ENCODE measurements at places on chromosomes 7 and 10.

GRCh38 chr7:18336626-18337025 is 158.9 kb upstream of the HDAC9 start:
- DNase-seq = no peak

GRCh38 chr7:73735528-73735905 is 3.1 kb downstream of the ABHD11 start:
- no peak for DNase-seq

DNA sequence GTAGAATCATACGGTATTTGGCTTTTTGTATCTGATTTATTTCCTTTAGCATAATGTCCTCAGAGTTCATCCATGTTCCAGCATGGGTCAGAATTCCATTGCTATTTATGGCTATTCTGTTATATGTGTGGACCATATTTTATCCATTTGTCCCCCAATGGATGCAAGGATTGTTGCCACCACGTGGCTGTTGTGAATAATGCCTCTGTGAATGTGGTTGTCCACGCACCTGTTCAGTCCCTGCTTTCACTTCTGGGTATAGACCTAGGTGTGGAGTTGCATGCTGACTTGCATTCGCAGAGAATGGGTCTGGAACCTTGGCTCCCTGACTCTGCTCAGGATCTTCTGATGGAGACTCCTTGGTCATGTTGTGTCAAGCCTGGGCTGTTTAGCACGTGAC is 199.9 kb downstream of the CAMK1D start:
- no peak for DNase-seq

DNA sequence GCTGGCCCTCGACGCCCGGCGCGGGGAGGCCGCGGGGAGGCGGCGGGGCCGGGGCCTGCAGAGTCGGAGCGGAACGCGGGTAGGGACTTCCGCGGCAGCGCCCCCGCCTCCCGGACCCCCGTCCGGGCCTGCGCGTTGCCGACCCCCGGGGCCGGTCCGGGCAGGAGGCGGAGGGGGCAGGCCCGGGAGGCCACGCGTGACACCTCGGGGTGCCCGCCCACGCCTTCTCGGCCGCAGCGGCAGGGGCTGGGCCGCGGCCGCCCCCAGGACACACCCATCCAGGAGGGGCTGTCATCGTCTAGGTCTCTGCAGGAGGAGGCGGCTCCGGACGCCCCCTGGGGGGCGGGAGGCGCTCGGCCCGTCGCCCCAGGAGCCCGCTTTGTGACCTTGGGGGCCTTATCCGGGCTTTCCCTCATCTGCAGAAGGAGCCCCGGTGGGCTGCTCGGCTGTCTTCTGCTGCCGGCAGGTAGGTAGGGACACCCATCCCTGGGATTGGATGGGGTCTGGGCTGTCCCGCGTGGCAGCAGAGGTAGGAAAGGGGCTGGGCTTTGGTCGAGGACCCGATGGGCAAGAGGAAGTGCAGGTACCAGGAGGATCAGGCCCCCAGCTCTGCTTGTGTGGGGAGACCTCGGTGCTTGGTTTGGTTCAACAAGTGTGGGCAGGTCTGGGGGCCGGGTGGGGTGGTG is 569 bp downstream of the ZNF316 start:
- no peak for DNase-seq

GRCh38 chr10:69465457-69466157 is 14.3 kb downstream of the TSPAN15 start:
- no peak for DNase-seq

- no peak for DNase-seq
Measured at GRCh38 chr10:96665306-96665705, 55.0 kb downstream of the PIK3AP1 start.

DNA sequence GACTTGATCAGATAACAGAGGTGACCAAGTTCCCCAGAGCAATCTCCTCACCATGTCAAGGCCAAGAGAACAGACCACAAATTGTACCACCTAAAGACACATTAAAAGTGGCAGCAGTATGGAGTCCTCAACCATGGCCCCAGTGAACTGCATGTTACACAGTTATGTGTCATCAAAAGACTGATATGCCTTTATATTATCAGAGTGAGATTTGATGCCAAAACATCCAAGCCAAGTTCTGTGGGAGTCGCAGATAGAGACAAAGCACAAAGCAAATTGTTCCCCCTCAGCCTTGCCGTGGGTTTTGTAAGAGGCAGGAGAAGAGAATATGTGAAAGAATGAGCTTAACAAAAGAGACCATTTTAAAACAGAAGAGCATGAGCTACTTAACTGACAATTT is 39.2 kb upstream of the TES start:
- no peak for DNase-seq

DNA sequence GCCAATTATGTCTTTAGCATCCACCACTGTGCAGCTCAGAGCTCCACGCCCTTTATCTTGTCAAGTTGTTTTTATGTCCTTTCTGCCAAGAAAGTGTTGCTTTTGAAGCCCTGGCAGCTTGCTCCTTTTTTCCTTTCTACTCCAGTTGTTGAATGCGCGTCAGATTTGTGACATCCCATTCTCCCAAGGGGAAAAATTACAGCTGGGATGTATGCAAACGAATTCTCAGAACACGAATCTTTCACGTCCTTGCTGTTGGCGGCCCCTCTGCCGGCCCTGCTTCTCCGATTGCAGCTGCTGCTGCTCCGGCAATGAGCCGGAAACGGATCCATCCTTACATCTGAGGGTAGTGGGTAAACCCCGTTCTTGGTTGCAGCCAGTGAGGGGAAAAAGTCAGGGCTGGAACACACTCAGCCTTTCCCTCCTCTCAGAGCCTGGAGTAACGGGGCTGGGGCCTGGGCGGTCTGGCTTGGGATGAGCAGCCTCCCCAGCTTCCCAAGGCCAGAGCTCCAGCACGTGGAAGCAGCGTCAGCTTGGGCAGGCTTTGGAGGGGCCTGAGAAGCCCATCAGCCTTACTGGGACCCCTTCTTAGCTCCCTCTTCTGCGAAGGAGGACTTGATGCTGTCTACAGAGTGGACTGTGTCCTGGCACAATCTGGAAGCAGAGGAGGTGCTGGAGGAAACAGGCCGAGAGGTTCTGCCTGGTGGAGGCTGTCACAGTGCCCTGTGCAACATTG is 79.0 kb upstream of the CHST15 start:
- no peak for DNase-seq

GRCh38 chr10:122419876-122420623 is 34.4 kb upstream of the ARMS2 start:
- DNase-seq = peak; percentile 87

- DNase-seq = no peak
Measured at GRCh38 chr10:124453960-124454610, 4.2 kb upstream of the NKX1-2 start.

DNA sequence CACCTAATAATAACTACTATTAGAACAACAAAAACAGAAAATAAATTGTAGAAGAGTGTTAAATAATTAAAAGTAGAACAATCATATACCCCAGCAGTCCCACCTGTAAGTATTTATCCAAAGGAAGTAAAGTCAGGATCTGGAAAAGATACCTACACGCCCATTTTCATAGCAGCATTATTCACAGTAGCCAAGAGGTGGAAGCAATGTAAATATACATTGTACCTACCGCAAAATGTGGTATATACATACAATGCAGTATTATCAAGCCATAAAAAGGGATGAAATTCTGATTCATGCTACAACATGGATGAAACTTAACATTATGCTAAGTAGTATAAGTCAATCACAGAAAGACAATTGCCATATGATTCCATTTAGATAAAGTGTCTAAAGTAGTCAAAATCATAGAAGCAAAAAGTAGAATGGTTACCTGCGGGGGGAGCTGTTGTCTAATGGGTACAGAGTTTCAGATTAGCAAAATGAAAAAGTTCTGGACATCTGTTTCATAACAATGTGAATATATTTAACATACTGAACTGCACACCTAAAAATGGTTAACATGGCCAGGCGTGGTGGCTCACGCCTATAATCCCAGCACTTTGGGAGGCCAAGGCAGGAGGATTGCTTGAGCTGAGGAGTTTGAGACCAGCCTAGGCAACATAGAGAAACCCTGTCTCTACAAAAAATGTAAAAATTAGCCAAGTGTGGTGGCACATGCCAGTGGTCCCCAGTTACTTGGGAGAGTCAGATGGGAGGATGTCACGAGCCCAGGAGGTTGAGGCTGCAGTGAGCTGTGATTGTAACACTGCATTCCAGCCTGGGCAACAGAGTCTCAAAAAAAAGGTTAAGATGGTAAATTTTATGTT is 6.0 kb upstream of the TMED4 start:
- peak; percentile 16 for DNase-seq

DNA sequence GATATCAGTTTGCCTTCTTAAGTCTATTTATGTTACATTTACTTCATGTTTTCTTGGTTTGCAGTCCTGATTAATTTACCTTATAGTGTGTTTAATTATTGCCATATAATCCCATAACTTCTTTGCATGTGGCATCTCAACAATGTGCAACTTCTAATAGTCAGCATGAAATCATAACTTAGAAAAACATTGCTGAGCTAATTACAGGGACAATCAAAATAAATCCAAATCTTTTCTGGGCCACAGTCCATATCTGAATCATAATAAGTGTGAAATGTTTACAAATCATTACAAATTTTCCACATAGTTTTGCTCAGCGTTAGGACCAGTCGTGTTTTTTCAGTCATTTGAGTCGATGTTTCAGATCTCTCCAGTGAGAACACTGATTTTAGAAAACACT is 29.1 kb upstream of the CABCOCO1 start:
- DNase-seq = no peak

DNA sequence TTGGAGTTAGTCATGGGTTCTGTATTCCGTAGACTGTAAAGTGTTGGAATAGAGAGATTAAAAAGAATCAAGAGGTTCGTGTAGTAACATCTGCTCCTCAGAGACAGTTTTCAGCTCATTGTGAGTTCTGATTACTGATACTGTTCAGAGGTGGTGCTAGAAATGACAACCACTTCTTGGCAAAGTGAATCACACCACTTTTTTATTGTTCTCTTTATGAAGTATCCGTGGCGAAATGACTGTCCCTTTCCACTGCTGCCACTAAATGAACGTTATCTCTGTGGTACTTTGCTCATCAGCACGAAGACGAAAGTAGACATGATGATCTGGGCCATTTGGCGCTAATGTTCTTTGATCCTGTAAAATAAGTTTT is 860 bp downstream of the RPP30 start:
- no peak for DNase-seq

- no peak for DNase-seq
Measured at GRCh38 chr10:97017474-97017903, 168.3 kb downstream of the SLIT1 start.

DNA sequence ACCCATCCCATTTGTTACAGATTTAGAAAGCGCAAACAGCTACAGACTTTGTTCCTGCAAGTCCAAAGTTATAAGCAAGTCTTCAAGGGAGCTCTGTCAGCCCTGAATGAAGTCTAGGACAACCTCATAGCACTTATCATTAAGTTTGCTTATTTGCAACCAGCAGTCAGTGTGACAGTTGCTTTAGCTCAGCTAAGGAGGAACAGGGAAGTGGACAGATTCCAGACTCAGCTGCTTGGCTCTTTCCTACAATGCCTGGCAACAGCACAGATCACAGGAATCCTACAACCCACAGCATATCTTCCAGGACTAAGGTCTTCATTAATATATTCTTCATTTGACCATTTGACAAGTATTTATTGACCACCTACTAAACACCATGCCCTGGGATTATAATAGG is 17.4 kb upstream of the KIF5B start:
- DNase-seq = no peak

GRCh38 chr10:93235686-93236085 is 162.0 kb downstream of the CYP26A1 start:
- peak; percentile 26 for DNase-seq

GRCh38 chr10:48523820-48524758 is 80.8 kb downstream of the ARHGAP22 start:
- DNase-seq = no peak

DNA sequence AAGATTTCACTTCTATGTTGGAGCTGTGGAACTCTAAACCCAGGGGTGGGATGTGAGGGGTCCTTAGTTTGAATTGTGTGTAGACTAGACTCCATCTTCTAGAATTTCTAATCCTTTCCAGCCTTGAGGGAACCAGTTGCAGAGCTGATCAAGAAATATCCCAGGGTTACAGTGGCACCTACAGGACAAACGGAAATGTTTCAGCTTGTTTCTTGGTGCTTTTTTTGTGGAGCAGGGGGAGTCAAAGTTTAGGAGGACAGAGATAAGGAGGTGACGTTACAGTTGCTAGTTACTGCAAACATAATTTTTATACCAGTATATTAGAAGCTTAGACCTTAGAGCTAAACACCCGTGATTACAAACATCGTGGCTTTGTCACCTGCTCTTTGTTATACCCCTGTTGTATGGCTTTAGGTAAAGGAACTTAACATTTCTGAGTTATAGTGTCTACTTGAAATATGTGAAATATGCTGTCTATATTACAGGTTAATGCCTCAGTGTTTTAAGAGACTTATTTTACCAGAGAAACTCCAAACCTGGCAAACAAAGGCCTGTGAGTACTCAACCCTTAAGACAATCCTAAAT is 84.5 kb upstream of the DYNC1I1 start:
- DNase-seq = no peak

DNA sequence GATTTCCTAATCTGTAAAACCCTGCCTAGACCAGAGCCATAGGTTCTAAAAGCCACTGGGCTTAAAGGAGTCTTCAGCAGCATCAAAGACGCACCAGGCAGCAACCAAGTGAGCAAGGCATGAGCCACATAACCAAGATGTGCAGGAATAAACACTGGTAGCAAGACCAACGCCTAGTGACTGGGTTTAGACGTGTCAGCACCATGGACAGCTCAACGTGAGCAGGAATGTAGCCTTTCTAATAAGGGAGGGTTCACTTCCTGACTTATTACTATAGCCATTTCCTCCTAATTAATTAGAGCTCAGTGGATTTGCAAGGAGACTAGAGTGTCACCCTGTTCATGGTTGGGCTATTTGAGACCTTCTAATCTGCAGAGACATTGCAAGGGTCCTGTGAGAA is 223.7 kb downstream of the LHFPL3 start:
- peak; percentile 3 for DNase-seq

DNA sequence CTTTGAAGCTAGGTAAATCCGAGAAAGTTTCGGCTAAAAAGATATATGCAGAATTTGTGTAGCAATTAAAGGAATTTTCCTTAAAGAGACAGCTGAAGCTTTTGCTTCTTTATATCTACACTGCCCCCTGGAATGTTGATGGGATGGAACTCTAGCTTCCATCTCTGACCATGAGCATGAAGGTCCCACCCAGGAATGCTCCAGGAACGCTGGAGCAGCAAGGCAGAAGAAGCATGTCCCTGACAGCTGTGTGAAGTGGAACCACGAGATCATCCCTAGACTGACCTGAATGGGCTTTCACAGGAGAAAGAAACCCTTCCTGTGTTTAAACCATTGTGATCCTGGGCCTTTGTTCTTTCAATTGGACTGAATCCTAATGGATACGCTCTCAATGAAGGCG is 99.7 kb upstream of the NOBOX start:
- DNase-seq = no peak

DNA sequence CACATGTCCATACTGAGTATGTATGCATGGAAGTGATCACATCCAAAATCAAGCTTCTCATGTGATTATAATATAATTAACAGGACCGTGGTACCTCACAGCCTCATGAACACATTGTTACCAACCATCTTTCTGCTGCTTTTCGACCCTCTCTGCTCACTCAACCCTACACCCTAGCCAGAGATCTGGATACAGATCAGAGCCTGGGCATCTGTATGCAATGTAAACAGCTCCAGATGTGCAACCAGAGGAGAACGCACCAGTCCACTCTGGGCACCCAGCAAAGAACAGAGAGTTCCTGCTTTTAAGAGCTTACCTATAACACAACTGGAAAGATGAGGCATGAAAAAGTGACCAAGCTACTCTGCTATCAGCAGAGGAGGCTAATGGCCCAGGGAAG is 145.1 kb downstream of the FGFR2 start:
- DNase-seq = no peak
